Choroid plexus epithelial cell (primary cell): ENCODE measurements at places on chromosomes 4 and X.

DNA sequence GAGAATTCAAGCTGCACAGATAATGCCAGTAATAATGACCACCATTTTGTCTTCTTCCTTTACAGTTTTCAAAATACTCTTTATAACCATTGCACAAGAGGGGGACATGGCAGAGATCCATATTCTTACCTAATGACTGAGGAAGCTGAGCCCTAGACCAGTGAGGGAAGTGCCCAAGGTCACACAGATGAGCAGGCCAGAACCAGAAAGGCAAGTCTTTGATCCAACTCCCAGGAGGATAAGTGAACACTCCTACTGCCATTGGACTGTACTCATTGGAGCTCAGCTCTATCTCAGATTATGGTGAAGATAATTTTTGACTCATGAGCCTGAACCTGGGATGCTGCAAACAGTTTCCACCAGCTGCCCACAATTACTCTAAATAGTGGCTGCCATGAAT lies 28.6 kb downstream of the AMER1 start:
- DNase-seq: no peak

- peak; percentile 63 for DNase-seq
Measured at GRCh38 chrX:41382714-41383645, 49.0 kb downstream of the DDX3X start.

DNA sequence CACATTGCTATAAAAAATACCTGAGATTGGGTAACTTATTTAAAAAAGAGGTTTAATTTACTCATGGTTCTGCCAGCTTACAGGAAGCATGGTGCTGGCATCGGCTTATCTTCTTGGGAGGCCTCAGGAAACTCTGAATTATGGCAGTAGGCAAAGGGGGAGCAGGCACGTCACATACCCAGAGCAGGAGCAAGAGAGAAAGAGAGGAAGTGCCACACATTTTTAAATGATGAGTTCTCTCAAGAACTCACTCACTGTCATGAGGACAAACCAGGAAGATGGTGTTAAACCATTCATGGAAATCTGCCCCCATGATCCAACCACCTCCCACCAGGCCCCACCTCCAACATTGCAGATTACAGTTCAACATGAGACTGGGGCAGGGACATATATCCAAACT lies 10.0 kb upstream of the AFF1 start:
- peak; percentile 85 for DNase-seq

DNA sequence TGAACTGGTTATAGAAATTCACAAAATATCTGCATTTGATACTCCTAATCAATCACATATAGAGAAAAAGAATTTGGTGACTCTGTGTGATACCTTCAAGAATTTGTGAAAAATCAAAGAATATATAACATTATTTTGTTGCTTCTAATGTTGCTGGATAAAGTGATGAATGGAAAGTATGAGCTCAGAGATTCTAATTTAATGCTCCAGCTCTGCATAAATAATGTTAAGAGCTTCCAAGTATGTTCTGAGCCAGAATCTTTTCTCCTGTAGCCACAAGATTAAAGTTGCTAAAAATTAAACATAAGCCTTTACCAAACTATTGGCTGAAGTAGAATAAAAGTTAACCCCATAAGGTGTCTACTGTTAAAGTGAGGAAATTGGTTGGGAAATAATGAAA lies 294.7 kb upstream of the CT83 start:
- DNase-seq: no peak

- no peak for DNase-seq
Measured at GRCh38 chrX:70921709-70922352, 9.1 kb downstream of the SLC7A3 start.

DNA sequence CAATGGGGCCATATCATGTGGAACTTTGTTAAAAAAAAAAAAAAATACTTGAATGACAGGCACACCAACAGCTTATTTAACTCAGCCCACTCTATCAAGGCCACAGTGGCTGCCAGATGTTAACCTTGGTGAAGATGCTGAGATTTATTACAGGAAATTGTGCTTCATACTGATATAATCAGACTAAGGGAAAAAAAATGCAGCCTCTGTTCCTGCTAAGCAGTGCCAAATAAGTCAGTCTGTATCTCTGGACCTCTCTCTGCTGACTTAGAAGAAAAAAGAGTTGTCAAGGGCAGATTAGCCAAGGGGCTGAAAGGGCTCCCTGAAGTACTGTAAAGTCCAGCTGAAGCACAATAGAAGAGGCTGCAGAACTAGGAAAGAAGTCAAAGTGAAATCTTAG lies 677.7 kb upstream of the HTR2C start:
- no peak for DNase-seq

DNA sequence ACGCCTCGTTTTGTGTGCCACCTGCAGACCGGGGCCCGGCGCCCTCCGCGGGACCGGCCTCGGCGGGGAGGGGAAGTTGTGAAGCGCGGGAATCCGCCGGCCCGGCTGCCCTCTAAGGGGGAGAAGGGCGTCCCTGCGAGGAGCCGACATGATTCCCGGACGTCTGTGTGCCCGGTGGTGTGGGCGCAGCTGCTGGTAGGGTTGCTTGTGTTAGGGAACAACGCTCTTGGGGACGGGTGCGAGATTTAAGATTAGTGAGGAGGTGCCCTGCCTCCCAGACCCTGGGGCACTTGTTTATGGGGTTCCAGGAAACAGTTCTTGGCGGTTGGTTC lies 627 bp downstream of the CDKN2AIP start:
- no peak for DNase-seq

GRCh38 chr4:140152751-140153418 lies 1.1 kb downstream of the MAML3 start:
- DNase-seq: peak; percentile 61

DNA sequence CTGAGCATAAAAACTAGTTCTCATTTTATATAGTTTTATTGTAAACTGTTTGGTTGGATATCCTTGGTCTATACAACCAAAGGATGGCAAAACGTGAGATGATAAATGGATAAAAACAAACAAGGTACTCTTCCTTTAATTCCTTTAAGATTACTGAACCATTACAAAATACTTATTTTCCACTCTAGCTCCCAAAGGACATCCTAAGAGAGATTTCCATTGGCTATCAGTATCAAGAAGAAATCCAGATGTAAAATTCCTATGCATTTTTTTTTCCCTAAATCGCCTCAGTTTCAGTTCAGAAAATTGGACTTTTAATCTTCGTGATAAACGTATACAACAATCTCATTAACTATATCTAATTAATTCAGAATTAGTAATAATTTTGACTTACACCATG lies 2.3 kb downstream of the FBXL5 start:
- no peak for DNase-seq

- DNase-seq: no peak
Measured at GRCh38 chr4:11456401-11456800, 27.7 kb upstream of the HS3ST1 start.

DNA sequence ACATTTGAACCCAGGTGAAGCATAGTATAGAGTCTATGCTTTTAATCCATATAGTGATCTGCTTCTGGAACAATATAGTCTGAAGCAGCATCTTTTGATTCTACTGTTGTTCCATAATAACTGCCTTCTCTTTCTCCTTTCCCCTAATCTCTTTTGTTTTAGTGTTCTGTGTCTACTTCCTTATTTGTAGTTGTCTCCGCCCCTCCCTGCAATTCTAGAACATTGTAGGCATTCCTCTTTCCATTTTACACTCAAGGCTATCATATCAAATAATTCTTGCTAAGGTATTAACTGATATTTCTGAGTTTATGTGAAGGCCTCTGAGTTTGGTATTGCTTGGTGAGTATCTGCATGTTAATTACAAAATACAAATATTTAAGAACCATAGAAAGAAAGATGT lies 11.6 kb downstream of the BLTP1 start:
- DNase-seq: peak; percentile 17

DNA sequence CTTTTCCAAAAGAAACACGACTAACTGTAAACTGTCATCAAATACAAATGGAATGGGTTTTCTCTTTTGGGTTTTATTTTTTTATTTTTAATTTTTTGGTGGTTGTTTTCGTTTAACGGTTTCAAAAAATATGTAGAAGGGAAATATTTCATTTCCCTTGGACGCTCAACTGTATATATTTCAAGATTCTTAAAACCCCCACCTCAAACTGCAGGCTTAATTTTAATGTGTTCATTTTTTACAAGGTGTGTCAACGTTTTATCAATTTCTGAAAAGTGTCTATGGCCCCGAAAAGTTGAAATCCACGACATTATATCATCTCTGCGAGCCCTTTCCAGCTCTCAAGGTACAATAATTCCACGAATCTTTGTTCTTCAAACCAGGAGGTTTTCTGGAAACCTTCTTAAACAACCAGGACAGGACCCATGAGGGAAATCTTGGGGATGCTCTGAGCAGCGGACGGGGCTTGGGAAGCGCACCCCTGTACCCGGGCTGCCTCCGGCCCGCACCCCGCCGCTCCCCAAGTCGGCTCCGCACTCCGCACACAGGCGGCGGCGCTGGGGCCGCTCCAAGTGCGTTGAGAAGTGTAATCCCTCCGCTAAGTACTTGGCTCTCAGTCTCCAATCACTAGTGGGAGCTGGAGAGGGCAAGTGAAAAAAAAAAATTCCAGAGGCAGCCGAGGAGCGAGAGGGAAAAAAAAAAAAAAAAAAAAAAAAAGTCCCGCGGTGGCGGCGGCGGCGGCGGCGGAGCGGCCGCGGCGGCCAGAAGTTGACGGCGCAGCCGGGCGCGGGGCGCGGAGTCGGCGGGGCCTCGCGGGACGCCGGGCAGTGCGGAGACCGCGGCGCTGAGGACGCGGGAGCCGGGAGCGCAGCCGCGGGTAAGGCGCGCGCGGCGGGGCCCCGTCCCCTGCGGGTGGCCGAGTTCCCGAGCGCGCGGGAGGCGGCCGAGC lies at the start of gene BMPR1B:
Gene BMPR1B (plus strand): TSS at position 764 of the 949 bp plus-strand sequence. CDS start 346,470 bp downstream, outside the sequence.
- peak; percentile 74 for DNase-seq

GRCh38 chrX:106802063-106802387 lies 448 bp upstream of the TBC1D8B start:
- no peak for DNase-seq

DNA sequence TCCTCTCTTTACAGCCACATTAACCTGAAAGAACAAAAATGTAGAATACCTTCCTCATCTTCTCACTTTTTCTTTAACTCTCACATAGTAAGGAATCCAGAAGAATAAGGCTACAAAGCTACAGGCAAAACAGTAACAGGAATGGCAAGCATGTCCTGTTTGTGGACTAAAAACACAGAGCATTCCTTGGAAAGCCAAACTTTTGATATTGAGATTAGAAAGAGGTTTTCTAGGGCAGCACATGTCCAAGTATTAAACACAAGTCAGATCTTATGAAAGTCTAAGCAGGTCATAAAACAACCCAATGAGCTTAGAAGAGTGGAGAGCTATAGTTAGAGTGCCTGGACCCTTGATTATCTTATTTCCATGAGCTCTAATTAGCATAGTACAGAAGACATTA lies 58.2 kb upstream of the FAM9C start:
- peak; percentile 47 for DNase-seq

DNA sequence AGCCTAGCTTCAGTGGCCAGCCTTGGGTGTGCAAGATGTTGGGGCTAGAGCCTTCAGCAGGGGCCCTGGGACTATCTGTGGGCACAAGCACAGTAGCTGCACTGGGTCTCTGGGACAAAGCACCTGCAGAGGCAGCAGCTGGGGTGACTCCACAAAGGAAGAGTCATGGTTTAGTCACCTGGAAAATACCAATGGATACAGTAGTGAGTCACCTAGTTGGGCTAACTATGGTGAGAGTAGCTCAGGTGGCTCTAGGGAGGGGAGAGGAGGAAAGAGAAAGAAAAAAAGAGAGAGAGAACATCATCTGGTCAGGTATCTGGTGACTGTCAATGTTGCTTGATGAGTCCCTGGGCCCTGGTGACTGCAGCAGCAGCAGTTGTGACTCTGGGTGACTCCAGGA lies 72.9 kb upstream of the SPIN4 start:
- DNase-seq: no peak

- DNase-seq: no peak
Measured at GRCh38 chr4:174204164-174204831, 79.2 kb downstream of the FBXO8 start.

DNA sequence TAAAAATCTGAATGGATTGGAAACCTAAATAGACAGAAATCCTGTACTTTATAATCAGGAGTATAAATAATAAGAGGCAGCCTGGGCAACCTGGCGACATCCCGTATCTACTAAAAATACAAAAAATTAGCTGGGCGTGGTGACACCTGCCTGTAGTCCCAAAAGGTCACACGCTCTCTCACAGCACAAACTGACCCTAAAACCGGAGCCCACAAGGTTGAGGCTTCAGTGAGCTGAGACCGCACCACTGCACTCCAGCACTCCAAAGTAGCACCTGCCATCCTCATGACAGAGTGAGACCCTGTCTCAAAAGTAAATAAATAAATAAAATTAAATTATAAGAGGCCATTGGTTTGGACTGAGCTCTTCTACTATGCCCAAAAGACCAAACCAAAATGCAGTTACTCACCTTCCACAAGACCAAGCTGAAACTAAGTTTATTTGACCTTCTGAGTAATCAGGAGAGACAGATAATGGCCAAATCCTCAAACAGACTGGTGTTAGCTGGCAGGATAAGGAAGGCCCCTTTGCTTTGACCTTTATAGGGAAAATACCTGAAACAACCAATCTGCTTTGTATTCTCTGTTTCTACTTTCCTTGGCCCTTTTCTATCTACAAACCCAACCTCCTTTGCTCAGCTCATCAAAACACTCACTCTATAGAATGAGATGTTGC lies 3.2 kb upstream of the GRSF1 start:
- DNase-seq: no peak

DNA sequence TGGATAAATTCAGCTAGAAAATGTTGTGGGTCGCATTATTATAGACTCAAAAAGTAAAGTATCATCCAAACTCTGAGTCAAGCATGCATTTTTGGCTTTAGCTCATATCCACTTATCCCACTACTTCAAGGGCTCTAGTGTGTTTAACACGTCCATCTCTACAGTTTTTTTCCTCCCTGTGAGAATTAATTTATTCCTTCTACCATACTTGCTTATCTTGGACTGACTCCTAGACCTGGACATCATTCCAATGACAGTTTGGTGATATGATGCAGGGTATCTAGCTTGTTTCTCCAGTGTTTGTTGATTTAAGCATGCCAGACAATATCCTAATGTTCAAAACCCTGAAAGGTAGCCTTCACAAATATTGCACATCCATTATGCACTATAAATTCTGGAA lies 1037.1 kb upstream of the INTU start:
- no peak for DNase-seq

GRCh38 chrX:126065901-126066660 lies 100.0 kb downstream of the DCAF12L2 start:
- DNase-seq: no peak

DNA sequence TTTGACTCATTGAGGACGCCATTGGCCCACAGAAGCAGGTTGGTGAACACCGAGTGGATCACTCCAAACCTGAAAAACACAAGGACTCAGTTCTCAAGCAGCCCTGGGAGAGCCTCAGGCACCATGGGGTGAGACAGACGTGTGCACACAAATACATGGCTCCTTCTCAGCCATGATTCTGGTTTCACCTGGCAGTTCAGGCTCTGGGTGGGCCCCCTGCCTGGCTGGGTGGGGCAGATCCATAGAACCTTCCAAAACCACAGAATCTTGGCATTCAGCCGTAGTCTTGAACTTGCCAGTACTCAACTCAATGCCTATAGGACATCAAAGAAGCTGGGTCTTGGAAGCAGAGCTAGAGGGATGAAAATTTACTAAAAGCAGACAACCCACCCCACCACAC lies 24.2 kb downstream of the OTOP1 start:
- DNase-seq: no peak

GRCh38 chr4:56648021-56648823 lies 32.9 kb downstream of the HOPX start:
- DNase-seq: peak; percentile 41
